ENCODE measurements at places on chromosomes 1 and 21. TPM values are rescaled to one million over a fixed set of nuclear protein-coding genes. Genes with fewer than 3 reads are reported as not detected.

Gene LCE2A
- not detected for total RNA-seq

Gene MIER1
- 16.8 TPM for total RNA-seq

Gene SPRR4
- not detected for total RNA-seq

Gene NUAK2
- total RNA-seq, result 3.9 TPM

Gene WNT9A
- total RNA-seq, result 7.3 TPM

Gene NIBAN1
- total RNA-seq, result 169 TPM

Gene CLCA4
- 45.8 TPM for total RNA-seq

Gene RHD
- total RNA-seq, result not detected

Gene BLACAT1
- 0.79 TPM for total RNA-seq

Gene OR2L3
- total RNA-seq, result not detected

Gene ITGB2
- 0.26 TPM for total RNA-seq

Gene CRTC2
- total RNA-seq, result 4.7 TPM

Gene PYGO2
- total RNA-seq, result 7.4 TPM
